Endodermal cell (in vitro differentiated cells): ENCODE measurements at places on chromosomes 13 and 19. TPM values are rescaled to one million over a fixed set of nuclear protein-coding genes. Genes with fewer than 3 reads are reported as not detected.

Gene ZNF175
- total RNA-seq: 10.0 and 10.8 TPM in 2 replicates

Gene ZNF135
- 4.8 to 9.7 TPM (median 9.3 TPM) in 3 replicates for total RNA-seq

Gene PRX
- 6.2 to 7.1 TPM (median 6.4 TPM) in 3 replicates for total RNA-seq

DNA sequence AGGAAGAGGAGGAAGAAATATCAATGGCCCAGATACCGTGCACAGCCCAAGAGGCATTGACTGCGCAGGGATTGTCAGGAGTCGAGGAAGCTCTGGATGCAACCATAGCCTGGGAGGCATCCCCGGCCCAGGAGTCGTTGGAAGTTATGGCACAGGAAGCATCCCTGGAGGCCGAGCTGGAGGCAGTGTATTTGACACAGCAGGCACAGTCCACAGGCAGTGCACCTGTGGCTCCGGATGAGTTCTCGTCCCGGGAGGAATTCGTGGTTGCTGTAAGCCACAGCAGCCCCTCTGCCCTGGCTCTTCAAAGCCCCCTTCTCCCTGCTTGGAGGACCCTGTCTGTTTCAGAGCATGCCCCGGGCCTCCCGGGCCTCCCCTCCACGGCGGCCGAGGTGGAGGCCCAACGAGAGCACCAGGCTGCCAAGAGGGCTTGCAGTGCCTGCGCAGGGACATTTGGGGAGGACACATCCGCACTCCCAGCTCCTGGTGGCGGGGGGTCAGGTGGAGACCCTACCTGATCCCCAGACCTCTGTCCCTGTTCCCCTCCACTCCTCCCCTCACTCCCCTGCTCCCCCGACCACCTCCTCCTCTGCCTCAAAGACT, 36.0 kb downstream of the KEAP1 start:
- H3K27ac ChIP-seq: no peak overlapping the region
- no peaks in the 10 kb centered on the region for H3K27me3 ChIP-seq
- no peak overlapping the region for H3K4me3 ChIP-seq

DNA sequence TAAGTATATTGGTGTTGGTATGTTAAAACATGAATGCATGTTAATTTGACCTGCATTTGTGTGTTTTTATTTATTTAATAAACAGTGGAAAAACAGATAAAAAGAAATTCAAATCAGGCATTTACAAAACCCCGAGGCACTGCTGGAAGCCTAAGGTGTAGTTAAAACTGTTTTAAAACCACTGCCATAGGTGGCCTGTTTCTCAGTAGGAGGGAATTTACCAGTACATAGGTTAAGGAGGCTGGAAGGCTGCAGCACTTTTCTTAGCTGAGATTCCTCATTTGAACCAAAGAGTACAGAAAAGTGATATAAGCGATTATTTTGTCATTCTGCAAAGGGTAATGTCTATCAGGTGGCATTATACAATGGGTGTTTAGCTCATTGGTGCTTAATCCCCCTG, 99.6 kb downstream of the PAN3 start:
- no peak overlapping the region for H3K4me3 ChIP-seq
- no peaks in the 10 kb centered on the region for H3K27me3 ChIP-seq
- H3K27ac ChIP-seq: no peak overlapping the region
- no peak for DNase-seq
- H3K36me3 ChIP-seq: peaks cover 54% of the 10 kb centered on the region
- no peaks in the 10 kb centered on the region for H3K4me1 ChIP-seq

DNA sequence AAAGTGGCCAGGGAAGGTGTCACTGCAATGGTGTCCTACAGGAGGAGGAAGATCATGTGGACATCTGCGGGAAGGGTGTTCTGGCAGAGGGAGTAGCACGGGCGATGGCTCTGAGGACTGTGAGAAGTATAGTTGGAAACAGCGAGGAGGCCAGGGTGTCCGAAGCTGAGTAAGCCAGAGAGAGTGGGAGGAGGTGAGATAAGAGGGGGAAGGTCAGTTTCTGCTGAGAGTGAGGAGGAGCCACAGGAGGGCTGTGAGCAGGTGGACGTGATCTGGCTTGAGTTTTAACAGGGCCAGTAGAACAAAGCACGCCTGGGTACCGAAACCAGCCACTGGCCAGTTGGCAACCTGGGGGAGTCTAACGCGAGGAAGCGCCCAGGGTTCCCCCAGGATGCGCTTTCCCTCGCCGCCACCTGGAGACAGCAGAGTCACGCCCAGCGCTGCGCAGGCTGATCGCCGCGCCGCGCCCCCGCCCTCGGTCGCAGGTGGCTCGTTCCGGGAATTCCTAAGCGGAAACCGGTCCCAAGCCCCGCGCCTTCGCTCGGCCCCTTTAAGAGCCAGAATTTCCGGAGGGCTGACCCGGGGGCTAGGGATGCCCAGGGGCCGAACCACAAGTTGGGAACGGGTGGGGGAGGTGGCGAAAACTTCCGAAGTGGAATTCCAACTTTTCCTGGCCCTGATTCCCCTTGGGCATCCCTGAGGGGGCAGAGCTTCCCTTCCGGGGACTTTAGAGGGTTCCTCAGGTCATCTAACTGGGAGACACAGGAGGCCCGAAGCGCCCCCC, 1.1 kb upstream of the LSR start:
- no peaks in the 10 kb centered on the region for H3K27me3 ChIP-seq
- H3K4me1 ChIP-seq: peaks cover 8% of the 10 kb centered on the region
- H3K4me3 ChIP-seq: peak overlapping the region; percentile 95
- H3K36me3 ChIP-seq: peaks cover 27% of the 10 kb centered on the region
- peak; percentile 98 for DNase-seq
